ENCODE measurements at places on chromosomes 1 and 21. TPM values are rescaled to one million over a fixed set of nuclear protein-coding genes. Genes with fewer than 3 reads are reported as not detected.

DNA sequence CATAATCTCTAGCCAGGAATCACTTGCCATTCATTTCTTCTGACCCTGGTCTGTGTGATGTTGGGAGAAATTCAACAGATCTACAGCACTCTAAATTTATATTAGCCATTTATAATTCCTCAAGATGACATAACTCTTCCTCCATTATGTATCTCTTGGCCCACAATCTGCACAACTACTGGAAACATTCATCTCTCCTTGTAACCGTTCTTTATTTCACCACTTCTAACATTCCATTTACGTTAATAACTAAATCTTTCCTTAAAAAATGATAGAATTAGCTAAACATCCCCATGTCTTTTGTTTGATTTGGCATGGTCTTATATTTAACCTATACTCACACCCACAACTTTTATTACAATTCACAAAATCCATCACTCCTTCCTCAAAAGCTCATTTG lies 166.0 kb downstream of the COL11A1 start:
- DNase-seq, result no peak

- DNase-seq, result peak; percentile 12
Measured at GRCh38 chr1:89863165-89863830, 42.5 kb downstream of the LRRC8D start.

GRCh38 chr1:41414296-41414695 lies 53.1 kb downstream of the FOXO6 start:
- DNase-seq, result no peak

Gene LRRC3
- not detected for total RNA-seq

DNA sequence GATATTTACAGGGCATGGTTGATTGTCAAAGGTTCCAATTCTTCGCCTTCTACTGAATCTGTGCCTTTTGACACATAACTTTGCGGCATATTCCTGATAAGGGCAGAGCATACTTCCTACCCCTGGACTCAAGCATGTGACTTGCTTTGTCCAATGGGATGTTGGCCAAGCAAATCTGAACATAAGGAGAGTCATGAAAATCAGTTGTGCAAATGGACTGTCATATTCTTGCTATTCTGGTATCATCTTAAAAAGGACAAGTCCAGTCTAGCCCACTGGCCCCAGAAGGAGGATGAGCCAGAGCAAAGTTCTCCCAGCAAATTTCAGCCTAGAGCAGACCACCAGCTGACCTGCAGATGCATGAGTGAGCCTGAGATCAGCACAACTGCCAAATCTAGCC lies 41.0 kb upstream of the MUTYH start:
- DNase-seq, result no peak

- DNase-seq, result peak; percentile 74
Measured at GRCh38 chr1:145979746-145980456, 15.4 kb downstream of the POLR3GL start.

Gene S100A3
- not detected for total RNA-seq

GRCh38 chr1:115677565-115677964 lies 35.8 kb downstream of the VANGL1 start:
- DNase-seq, result no peak

DNA sequence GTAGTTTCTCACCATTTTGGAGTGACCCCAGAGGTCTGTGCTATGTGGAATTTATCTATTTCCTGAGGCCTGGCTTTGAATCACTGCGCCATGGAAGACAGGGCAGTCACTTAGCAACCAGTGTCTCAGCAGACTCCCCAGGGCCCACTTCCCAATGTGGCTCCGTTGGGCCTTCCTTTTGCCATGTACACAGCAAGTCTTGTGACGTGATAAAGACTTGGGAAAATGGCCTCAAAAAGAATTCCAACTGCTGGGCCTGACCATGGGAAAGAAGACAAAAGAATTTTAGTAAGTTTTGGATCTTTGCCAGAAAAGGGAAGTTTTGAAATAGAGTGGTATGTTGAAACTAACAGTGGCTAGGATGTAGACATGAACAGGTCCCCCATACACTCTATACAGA lies 36.2 kb downstream of the TLR5 start:
- DNase-seq, result no peak

Gene ASCL5
- not detected for total RNA-seq

Gene FCRL1
- 98.3 TPM for total RNA-seq

DNA sequence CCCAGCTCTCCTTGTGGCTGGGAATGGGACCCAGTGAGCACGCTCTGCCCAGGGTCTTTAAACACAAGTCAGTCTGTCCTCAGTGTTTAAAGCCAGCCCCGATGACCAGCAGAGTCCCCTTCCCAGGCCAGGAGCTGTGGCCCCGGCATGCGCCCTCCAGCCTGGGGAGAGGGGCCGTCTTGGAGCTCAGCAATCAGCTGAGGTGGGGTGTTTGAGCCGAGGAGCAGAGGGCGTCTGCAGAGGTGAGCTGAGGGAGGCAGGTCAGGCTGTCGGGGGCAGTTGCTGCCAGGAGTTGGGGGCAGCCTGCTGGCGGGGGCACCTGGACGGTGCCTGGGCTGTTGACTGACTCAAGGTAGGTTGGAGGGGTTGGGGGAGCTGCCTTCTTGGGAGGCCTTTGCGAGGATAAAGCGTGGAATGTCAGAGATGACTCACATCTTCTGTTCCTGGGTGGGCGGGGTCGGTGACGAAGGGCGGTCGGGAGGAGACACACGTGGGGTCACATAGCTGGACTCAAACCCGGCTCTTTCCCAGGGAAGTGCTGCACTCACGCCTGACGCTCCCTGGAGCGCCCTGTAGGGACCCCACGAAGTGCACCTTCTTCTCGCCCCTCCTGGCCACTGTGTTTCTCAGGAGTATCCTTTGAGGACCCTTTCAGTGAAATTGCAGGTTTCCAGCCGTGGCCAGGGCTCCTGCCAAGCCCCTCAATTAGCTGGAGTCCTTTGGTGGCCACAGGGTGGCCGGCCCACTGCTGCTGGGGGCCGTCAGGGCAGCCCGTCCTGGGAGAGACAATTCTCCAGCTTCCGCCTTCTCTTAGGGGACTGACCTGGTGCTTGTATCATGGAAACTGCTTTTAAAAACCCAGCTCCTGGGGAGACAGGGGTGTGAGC lies 86.2 kb downstream of the SIK1 start:
- no peak for DNase-seq

GRCh38 chr1:41517062-41517438 lies 32.6 kb upstream of the EDN2 start:
- DNase-seq, result no peak

DNA sequence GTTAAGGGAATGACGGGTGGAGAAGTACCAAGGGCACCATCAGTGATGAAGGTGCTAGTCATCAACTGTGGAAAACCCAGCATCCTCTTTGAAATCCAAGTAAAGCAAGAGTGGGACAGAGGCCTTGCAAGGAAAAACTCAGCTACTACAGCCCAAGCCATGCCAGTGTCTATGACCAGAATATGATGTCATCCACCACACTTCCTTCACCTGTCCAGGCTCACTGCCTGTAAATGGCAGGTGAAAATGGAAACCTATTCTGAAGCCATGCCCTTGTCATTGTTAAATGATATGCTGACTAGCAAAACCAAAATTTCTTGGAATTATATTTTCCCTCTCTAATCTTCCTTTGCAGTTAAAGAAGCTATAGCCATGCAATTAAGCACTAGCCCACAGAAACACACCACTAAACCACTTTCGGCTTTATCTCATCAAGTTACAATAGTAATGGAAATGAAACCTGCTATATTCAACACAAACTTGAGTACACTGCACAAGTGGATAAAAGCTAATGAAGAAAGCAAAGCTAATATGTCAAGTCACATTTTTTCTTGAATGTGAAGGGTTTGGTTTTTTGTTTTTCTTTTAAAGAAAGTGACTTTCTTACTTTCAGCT lies 96.3 kb upstream of the RALGPS2 start:
- no peak for DNase-seq

GRCh38 chr21:42598159-42598735 lies 55.2 kb upstream of the PDE9A start:
- DNase-seq, result no peak

Gene ATXN7L2
- total RNA-seq, result 8.2 TPM

DNA sequence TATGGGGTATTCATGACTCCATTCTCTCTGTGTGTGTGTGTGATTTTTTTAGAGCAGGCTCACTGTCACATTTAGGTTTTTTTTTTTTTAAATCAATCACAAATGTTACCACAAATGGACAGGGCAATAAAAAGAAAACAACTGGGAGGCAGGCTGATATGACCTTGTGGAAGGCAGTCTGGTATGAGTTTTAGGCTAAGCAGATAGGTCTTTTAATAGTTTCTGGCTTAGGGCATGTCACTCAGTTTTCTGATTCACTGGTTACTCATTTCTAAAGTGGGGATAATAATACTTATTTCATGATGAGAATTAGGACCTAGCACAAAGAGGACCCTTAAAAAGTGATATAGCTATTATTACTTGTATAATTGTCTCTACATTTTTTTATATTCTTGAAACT lies 278.9 kb downstream of the RYR2 start:
- DNase-seq, result no peak

GRCh38 chr1:65319141-65319540 lies 9.8 kb downstream of the DNAJC6 start:
- DNase-seq, result no peak

- DNase-seq, result no peak
Measured at GRCh38 chr1:7438396-7438785, 332.7 kb upstream of the VAMP3 start.

GRCh38 chr1:155261493-155261851 lies 688 bp downstream of the SCAMP3 start:
- DNase-seq, result peak; percentile 57

GRCh38 chr21:33299181-33299752 lies 25.5 kb upstream of the IFNAR1 start:
- DNase-seq, result peak; percentile 89

- no peak for DNase-seq
Measured at GRCh38 chr21:28916150-28916893, 76.4 kb downstream of the LTN1 start.

- DNase-seq, result no peak
Measured at GRCh38 chr1:106439475-106439874, 617.0 kb upstream of the PRMT6 start.
